ENCODE measurements at places on chromosomes 4 and X. TPM values are rescaled to one million over a fixed set of nuclear protein-coding genes. Genes with fewer than 3 reads are reported as not detected.

DNA sequence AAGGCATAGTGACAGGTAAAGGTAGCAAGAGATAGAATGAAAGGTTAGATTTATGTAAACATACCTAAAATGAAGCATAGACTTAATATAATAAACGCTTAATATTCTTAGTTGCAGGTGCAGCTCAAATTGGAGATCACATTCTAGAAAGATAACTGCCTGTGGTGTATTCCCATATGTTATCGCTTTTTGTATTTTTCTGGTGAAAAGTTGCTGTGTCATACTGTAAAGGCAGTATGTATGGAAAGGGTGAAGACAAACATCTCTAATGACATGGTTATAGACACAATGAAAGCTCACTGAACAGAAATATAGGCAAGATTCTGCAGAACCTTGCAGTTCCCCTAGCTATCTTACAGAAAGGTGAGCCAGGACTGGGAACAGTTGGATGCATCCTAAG is 240.3 kb downstream of the DCLK2 start:
- H3K4me3 ChIP-seq = no peak overlapping the region
- DNase-seq = no peak
- no peaks in the 10 kb centered on the region for H3K36me3 ChIP-seq

Gene MTTP
- total RNA-seq = not detected

Gene RBM41
- 10.1 TPM for total RNA-seq

- H3K36me3 ChIP-seq = no peaks in the 10 kb centered on the region
- no peak overlapping the region for H3K27ac ChIP-seq
- no peak overlapping the region for H3K4me3 ChIP-seq
- H3K4me1 ChIP-seq = no peaks in the 10 kb centered on the region
- H3K27me3 ChIP-seq = no peaks in the 10 kb centered on the region
Measured at GRCh38 chrX:46694549-46694948, 64.4 kb downstream of the SLC9A7 start.

DNA sequence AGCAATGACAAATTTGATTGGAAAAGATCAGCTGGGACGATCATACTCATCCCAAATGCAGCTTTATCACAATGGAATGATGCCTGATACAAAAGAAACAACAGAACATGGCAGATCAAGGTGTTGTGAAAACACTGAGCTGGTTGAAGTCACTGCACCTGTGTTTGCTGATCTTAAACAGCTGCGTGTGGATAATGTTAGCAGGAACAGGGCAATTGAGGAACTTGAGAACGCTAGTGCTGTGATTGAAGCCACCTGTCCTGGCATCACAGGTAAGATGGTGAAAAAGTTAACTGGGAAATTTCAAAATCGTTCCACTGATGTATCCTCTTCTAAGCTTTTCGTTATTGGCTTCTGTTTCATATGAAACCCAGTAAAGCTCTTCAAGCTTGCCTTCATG is 27.4 kb upstream of the SOD3 start:
- no peaks in the 10 kb centered on the region for H3K4me1 ChIP-seq
- no peak overlapping the region for H3K4me3 ChIP-seq
- no peaks in the 10 kb centered on the region for H3K36me3 ChIP-seq
- DNase-seq = no peak
- no peak overlapping the region for H3K27ac ChIP-seq

DNA sequence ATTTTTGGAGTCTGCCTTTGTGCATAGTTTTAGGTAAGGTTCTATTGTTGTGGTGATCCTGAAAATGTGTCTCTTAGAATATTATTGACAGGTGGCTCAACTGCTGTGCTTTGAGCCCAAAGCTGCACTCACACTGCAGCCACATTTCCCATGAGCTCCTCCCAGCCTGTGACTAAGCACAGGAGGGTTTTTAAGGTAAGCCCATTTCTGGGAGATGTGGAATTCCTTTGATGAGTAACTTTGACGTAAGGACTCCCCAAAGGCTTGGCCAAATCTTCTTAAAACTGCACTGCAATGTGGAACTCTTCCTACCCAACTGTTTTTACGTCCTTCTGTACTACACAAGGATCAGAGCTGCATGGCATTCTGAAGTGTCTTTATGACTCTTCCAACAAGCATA is 20.0 kb upstream of the TMPRSS11A start:
- H3K4me3 ChIP-seq = no peak overlapping the region
- no peaks in the 10 kb centered on the region for H3K4me1 ChIP-seq
- no peaks in the 10 kb centered on the region for H3K36me3 ChIP-seq
- no peak for DNase-seq

Gene CT45A3
- not detected for total RNA-seq

DNA sequence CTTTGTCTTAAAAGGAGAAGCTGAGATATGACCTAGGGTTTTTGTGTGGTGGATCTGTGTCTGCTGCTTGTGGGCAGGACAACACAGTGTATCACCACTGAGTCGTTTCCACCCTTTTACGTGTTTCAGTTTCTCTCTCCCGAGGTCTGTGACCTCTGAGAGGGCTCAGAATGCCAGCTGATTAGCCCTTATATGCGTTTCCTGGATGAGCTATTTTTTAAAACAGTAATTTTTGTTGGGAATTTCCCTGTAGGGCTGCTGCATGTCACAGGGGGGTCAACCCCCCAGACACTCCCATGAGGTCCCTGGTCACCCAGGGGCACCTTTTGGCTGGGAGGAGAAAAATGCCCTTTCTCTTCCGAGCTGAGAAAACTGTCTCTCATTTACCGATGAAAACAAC is 170.4 kb upstream of the CASK start:
- no peak for DNase-seq
- H3K27ac ChIP-seq = no peak overlapping the region
- H3K4me3 ChIP-seq = no peak overlapping the region
- no peaks in the 10 kb centered on the region for H3K36me3 ChIP-seq

GRCh38 chr4:184471881-184472613 is 2.3 kb downstream of the IRF2 start:
- DNase-seq = no peak
- H3K4me3 ChIP-seq = peak overlapping the region; percentile 41
- H3K27ac ChIP-seq = peak overlapping the region; percentile 90
- no peaks in the 10 kb centered on the region for H3K27me3 ChIP-seq
- H3K4me1 ChIP-seq = peaks cover 59% of the 10 kb centered on the region

DNA sequence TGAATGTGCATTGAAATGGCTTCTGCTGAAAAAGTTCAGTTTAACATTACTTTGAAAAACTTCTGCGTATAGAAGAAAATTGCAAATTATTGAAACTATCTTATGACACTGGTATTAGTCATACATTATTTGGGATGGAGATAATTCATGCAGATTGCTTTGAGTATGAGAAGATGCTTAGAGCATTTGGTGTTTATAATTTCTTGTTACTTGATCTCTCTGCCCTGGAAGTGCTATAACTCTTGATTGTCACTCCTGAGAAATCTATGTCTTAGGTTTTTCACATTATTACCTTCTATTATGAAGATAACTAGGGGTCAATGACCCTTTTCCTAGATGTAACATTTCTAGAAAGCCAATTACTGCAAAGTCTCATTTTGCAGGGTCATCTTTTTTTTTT is 36.4 kb downstream of the TMEM131L start:
- no peak overlapping the region for H3K27ac ChIP-seq
- peaks cover 26% of the 10 kb centered on the region for H3K4me1 ChIP-seq
- no peaks in the 10 kb centered on the region for H3K27me3 ChIP-seq
- no peak overlapping the region for H3K4me3 ChIP-seq
- no peaks in the 10 kb centered on the region for H3K36me3 ChIP-seq

Gene REELD1
- not detected for total RNA-seq

DNA sequence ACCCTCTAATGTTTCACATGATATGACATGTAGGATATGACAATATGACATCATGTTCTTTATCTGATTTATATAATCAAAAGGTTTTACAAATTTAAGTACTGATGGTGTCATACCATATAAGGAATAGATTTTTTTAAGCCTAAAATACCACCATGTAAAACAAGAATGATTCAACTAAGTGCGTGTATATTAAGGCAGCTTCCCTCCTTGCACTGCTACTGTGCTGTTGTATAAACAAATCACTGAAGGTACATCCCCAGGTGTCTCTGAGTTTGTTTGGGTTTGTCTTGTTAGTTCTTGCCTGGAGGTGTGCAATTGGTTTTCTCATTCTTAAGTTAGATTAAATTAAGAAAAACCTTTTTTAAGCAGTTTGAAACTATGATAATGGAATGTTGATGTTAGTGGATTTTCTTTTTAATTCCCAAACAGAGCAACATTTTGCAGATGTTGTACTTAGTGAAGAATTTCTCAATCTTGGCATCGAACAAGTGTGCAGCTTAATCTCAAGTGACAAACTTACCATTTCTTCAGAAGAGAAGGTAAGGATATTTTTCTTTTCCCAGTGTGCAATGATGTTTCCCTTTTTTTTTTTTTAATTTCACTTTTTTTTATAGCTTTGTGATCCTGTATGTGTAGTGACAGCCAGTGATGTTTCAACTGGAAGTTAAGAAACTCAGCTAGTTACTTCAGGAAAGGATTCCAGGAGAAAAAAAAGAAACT is 33.4 kb upstream of the MSMO1 start:
- H3K4me3 ChIP-seq = no peak overlapping the region
- H3K4me1 ChIP-seq = peaks cover 8% of the 10 kb centered on the region
- DNase-seq = no peak
- no peaks in the 10 kb centered on the region for H3K36me3 ChIP-seq
- no peak overlapping the region for H3K27ac ChIP-seq
- H3K27me3 ChIP-seq = no peaks in the 10 kb centered on the region

DNA sequence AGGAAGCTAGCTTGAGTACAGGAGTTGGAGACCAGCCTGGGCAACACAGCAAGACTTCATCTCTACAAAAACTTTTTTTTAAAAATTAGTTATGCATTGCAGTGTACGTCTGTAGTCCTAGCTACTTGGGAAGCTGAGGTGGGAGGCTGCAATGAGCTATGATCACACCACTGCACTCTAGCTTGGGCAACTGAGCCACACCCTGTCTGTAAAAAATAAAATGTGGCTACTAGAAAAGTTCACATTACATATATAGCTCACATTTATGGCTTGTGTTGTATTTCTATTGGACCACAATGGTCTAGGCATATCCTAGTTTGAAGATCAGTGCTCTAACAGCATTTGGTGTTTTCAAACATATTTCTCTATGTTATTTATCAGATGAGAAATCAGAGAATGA is 11.8 kb upstream of the CPEB2 start:
- no peak for DNase-seq
- H3K27me3 ChIP-seq = no peaks in the 10 kb centered on the region
- no peak overlapping the region for H3K27ac ChIP-seq

GRCh38 chr4:88535090-88535755 is 11.6 kb upstream of the PYURF start:
- no peak for DNase-seq
- H3K27me3 ChIP-seq = no peaks in the 10 kb centered on the region
- H3K4me1 ChIP-seq = peaks cover 7% of the 10 kb centered on the region
- no peak overlapping the region for H3K4me3 ChIP-seq
- no peak overlapping the region for H3K27ac ChIP-seq

- no peaks in the 10 kb centered on the region for H3K27me3 ChIP-seq
- H3K36me3 ChIP-seq = no peaks in the 10 kb centered on the region
- H3K4me1 ChIP-seq = no peaks in the 10 kb centered on the region
- H3K4me3 ChIP-seq = no peak overlapping the region
- H3K27ac ChIP-seq = no peak overlapping the region
Measured at GRCh38 chr4:67437974-67438713, 107.2 kb downstream of the CENPC start.

Gene RCHY1
- total RNA-seq = 20.0 TPM

Gene NDNF
- total RNA-seq = 0.66 TPM

Gene TAF7L
- total RNA-seq = not detected

GRCh38 chr4:13483136-13483767 is 888 bp downstream of the RAB28 start:
- no peaks in the 10 kb centered on the region for H3K27me3 ChIP-seq
- H3K4me1 ChIP-seq = peaks cover 16% of the 10 kb centered on the region
- H3K36me3 ChIP-seq = no peaks in the 10 kb centered on the region

DNA sequence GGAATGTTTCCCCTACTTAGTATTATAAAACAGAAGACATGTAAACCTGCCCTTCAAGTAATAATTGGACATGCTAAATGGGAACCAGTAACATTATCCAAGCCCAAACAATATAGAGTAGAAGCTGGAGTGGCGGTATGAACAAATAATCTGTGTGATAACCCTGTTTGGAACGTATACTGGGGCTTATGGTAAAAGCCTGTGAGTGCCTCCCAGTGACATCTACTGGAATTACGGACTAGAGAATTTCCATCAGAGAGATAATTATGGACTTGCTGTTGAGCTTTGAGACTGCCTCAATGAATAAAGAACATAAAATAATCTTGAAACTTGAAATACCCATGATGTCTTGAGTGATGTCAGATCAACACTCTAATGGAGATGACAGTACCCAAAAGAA is 406.3 kb upstream of the GRIA3 start:
- H3K27ac ChIP-seq = no peak overlapping the region
- no peak for DNase-seq
- no peaks in the 10 kb centered on the region for H3K4me1 ChIP-seq
- H3K36me3 ChIP-seq = no peaks in the 10 kb centered on the region

Gene UGT8
- total RNA-seq = 8.9 TPM
